ENCODE measurements at places on chromosomes 4 and X.

GRCh38 chrX:136780763-136781162 lies at the start of gene ARHGEF6:
ARHGEF6 (minus strand) TSS chrX:136780932; CDS start chrX:136780882, 50 bp downstream.
- peak; percentile 70 for DNase-seq

GRCh38 chr4:113607998-113608397 lies 153.5 kb downstream of the CAMK2D start:
- DNase-seq, result no peak

GRCh38 chr4:22573198-22573597 lies 57.3 kb upstream of the ADGRA3 start:
- DNase-seq, result no peak

GRCh38 chr4:6856391-6856790 lies 53.2 kb upstream of the TBC1D14 start:
- no peak for DNase-seq

- no peak for DNase-seq
Measured at GRCh38 chr4:130632731-130633604, 1537.0 kb downstream of the C4orf33 start.
